Activated naive CD4-positive, alpha-beta T cell (primary cell): ENCODE measurements at places on chromosomes 1 and 21.

DNA sequence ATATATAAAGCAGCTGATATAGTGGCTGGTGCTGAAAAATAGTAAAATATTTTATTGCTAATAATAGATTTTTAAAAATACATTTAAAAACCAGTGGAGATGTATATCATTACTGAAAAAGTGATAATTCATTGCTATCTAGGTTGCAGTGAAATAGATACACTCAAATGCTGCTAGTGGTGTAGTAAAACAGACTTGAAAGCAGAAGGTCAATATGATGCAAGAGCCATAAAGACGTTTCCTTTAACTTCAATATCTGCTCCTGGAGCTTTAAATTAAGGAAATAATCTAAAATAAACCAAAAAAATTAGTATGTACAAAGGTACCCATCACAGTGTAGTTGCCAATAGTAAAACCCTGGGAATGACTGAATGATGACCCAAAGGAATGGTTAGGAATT lies 26.2 kb downstream of the RHEX start:
- no peak for DNase-seq

DNA sequence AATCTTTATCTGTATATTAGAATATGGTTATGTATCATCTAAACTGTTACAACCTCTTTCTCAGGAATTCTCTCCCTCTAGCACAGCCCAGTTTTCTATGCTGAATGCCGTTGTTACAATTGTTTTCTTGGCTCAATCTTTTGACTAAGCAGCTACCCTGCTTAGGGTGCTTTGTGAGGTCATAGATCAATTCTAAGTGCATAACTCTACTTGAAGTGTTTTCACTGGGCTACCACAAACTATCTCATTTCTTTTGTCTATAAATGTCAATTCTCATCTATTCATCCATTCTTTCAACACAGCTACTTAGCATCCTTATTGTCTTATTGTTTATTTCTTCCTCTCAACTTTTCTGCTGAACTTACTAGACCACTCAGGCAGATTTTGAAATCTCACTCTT lies 77.1 kb downstream of the CEP350 start:
- no peak for DNase-seq

DNA sequence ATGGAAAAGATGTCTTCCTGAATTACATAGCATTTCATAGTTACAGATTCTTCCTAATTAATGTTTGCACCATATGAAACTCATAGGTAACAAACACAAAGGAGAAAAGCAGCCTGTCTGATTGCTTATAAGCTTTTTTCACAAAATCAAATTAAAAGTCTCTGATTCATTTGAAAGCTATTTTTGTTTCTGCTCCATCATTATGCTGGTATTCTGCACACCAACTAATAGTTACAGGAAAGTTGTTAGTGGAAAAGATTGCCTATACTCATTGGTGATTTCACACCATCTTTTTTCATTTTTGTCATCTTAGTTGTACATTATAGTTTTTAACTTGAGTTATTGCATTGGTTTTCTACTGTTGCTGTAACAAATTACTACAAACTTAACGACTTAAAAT lies 70.0 kb downstream of the PRKAA2 start:
- DNase-seq, result no peak

- DNase-seq, result peak; percentile 66
These were observed 841 bp downstream of the ADSS2 start for GRCh38 chr1:244450597-244451538.

DNA sequence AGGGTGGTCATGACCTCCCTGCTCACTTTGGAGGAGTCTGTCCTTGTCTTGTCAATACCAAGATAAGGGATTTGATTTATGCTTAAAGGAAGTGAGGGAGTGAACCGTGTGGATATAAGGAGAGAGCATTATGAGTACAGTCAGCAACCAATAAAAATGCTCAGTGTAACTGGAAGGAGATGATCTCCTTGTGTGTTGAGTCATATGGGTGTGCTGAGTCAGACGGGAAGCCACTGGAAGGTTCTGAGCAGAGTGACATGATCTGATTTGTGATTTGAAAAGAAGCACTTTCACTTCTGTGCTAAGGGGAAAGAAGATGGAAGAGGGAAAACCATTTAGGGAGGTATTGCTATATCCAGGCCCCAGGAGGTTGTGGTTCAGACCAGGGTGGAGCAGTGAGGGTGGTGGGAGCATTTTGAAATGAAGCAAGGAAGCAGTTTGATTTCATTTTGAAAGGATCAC lies 2.5 kb upstream of the BCL10 start:
- DNase-seq, result no peak

GRCh38 chr1:234515411-234515810 lies 36.4 kb upstream of the TARBP1 start:
- DNase-seq, result no peak

DNA sequence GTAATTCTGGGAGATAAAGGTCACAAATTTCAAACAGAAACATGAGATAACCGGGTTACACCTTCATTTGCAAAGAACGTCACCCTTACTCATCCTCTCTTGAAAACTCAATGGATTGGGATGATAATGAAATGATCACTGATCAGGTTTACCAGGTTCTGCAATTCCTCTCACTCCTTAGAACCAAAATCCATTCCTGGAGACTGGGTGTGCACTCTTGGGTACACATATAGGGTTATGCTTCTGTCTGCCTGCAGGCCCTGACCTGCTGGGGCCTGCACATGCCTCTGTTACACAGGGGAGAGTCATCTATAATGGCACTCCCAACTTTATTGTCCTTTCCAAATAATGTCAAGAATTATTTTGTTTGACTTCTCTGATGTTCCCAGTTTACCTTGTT lies 8.3 kb downstream of the SUSD4 start:
- DNase-seq, result no peak

DNA sequence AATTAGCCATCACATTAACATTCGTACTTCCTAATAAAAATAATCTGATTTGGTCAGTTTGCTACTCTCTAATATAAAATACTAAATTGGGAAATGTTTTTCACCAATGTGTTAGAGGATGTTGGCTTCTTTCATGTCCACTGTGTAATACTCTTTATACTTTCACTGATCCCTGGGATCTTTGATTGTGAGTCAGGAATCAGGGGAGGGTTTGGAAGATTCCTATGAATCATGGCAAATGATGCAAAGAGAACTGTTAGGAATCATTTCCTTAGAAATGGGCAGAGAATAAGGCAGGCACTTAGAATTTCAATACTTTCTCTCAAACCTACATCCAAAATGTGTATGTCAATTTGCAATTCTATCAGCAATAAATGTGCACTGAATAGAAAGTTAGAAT lies 31.0 kb downstream of the KRTAP24-1 start:
- no peak for DNase-seq

- DNase-seq, result no peak
These were observed 9.6 kb upstream of the CHIT1 start for GRCh38 chr1:203239081-203239480.

- DNase-seq, result no peak
These were observed 142.5 kb downstream of the RERE start for GRCh38 chr1:8674912-8675311.

DNA sequence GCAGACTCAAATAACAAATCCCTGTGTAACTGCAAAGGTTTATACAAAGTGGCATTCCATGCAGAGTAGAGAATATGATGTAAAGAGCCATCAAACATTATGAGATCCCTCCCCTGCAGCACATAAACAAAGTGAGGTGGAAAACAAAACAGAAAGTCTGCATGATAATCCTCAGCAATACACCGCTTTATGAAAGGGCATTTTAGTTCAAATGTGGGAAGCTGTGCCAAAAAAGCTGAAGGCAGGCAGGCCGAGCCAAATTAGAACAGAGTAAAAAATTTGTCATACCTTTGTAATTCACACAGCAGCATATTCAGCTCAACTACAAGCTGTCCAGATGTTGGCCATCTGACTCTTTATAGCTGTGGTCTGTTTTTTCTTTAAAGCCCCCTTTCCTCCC lies 113.5 kb downstream of the LHX9 start:
- no peak for DNase-seq

GRCh38 chr1:183168308-183168707 lies 17.8 kb upstream of the LAMC2 start:
- no peak for DNase-seq

- no peak for DNase-seq
These were observed 2.1 kb upstream of the PRRX1 start for GRCh38 chr1:170661646-170662411.

DNA sequence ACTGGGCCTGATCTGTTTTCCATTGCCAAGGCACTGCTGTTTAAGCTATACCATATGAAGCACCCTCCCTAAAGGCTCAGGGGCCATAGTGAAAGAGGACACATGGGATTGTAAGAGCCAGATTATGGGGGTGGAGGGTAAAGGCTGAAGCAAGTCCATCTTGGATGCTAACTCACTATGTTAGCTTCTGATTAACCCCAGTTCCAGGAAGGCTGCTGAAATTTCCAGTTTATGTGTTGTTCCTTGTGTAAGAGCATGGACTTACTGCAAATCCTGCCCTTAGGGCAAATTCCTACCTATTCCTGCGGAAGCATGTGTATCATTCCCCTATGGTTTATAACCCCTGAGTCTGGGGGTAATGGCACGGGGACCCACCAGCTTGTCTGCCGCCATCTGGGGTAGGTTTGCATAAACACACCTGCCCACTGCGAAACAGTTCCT lies 91.8 kb upstream of the SERBP1 start:
- no peak for DNase-seq

- no peak for DNase-seq
These were observed 7.6 kb downstream of the DNMT3L start for GRCh38 chr21:44253832-44254710.

GRCh38 chr1:12208764-12209494 lies 20.9 kb upstream of the VPS13D start:
- peak; percentile 79 for DNase-seq
